ENCODE measurements at places on chromosomes 1 and 21.

- DNase-seq, result no peak
Observed at GRCh38 chr1:20089328-20090077, 19.5 kb downstream of the PLA2G5 start.

GRCh38 chr1:160077486-160077885 lies 3.9 kb upstream of the KCNJ9 start:
- DNase-seq, result no peak

DNA sequence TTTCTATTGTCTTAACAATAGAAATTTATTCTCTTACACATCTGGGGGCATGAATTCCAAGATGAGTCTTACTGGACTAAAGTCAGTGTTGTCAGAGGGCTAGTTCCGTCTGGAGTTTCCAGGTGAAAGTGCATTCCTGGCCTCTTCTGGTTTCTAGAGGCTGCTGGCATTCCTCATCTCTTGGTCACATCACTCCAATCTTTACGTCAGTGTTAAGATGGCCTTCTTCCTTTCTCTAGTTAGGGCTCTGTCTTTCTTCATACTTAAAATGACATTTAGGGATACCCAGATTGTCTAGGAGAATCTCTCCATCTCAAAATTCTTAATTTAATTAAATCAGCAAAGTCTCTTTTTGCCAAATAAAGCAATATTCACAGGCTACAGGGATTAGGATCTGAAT lies 13.3 kb upstream of the PDC start:
- no peak for DNase-seq

DNA sequence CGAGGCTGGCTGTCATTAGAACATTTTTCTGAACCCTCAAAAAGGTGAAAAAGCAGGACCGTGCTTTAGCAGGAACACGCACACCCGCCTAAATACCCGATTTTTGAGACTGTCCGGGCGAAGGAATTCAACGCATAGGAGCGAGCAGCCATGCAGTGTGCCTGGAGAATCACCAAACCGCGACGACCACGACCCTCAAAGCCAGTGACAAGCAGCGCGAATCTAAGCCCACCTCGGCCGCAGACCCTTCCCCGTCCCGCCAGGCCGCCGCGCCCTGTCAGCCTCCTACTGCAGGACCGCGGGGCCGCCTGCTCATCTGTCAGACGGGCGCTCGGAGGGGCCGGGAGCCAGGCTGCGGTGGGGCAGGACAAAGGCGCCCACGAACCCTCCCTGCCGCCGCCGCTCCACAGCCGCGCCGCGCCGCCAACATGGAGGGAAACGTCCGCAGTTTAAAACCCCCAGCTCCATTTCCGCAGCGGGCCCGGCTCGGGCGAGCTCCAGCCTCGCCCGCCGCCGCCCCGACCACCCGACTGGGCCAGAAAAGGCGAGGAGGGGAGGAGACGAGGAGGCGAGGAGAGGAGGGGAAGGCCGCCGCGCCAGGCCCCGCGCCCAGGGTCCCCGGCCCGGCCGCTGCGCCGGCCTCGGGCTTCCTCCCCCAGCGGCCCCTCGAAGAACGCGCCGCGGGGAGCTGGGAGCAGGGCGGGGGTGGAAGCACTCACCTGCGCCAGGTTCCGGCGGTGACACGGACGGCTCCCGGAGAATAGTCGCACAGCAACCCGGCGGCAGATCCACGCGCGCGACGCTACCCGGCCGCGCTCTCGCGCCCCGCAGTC lies at the start of gene LBR:
LBR (minus strand) TSS at position 804 of the 833 bp plus-strand sequence. CDS start 3,963 bp downstream, outside the sequence.
- DNase-seq, result peak; percentile 54

DNA sequence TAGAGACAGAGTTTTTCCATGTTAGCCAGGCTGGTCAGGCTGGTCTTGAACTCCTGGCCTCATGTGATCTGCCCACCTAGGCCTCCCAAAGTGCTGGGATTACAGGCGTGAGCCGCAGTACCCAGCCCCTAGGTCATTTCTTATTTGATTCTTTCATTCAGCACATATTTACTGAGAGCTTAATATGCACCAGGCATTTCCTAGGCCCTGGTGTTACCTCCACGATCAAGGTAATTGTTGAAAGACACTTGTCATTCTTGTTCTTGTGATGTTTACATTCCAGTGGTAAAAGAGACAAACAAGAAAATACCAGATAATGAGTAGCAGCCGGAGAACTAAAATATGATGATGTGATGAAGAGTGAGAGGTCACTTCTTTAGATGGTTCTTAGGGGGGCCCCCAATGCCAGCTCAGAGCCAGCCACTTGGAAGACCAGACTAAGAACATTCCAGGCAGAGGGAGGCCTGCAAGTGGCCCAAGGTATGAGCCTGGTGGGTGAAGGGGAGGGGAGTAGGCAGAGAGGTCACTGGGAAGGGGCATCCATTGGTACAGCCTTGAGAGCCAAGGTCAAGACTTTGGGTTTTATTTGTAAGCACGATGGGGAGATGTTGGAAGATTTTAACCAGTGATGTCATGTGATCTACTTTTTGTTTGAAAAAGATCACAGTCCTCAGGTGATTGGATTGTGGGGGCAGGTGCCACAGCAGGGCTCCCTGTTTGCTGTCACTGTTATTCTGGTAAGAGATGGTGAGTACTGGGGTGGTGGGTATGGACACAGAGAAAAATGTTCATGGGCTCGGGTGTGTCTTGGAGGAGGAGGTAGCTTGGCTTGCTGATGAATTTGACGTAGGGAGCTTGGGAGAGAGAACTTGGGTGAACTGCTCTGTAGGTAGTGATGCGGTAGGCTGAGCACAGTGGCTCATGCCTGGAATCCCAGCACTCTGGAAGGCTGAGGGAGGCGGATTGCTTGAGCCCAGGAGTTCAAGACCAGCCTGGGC lies 18.7 kb downstream of the UBE2Q1 start:
- no peak for DNase-seq

- no peak for DNase-seq
Observed at GRCh38 chr1:51661081-51661518, 44.2 kb downstream of the OSBPL9 start.

DNA sequence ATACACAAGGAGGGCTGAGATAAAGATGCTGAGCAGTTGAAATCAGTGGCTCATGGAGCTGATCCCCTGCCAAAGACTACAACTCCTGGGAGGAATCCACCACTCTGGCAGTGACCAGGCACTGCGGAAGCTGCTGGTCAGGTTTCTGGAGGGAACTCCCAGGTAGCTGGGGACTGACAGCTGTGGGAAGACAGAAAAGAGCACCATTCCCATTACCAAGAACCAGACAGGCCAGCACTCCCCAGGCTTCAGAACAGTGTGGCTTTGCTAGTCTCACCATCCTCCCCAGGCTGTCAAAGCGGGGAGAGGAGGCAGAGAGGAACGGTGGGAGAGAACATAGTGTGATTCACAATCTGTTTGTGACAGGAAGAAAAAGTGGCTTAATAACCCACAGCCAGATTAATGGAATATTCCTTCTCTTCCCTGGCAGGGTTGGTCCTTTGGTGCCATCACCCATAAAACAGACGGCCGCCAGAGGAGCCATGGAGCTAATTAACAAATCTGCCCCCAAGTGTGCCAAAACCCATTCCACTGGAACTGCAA lies 92.1 kb downstream of the MAB21L3 start:
- DNase-seq, result no peak

- no peak for DNase-seq
Observed at GRCh38 chr21:36684957-36685714, 13.8 kb upstream of the SIM2 start.

DNA sequence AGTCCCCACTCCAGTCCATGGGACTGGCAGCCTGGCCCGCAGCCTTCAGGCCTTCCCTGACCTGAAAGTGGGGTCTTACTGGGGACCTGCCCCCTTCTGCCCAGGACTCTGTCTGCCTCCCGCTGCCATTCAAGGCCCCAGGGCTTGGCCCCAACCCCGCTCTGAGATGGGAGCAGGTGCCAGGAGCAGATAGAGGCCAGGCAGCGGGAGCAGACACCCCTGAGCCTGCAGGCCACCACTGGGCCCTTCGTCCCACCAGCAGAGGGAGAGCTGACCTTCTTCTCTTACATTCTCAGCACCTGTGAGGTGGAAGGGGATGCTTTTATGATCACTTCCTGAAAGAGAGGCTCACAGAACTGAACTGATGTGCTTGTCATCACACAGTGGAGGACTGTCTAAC lies 62.2 kb upstream of the TINAGL1 start:
- no peak for DNase-seq

DNA sequence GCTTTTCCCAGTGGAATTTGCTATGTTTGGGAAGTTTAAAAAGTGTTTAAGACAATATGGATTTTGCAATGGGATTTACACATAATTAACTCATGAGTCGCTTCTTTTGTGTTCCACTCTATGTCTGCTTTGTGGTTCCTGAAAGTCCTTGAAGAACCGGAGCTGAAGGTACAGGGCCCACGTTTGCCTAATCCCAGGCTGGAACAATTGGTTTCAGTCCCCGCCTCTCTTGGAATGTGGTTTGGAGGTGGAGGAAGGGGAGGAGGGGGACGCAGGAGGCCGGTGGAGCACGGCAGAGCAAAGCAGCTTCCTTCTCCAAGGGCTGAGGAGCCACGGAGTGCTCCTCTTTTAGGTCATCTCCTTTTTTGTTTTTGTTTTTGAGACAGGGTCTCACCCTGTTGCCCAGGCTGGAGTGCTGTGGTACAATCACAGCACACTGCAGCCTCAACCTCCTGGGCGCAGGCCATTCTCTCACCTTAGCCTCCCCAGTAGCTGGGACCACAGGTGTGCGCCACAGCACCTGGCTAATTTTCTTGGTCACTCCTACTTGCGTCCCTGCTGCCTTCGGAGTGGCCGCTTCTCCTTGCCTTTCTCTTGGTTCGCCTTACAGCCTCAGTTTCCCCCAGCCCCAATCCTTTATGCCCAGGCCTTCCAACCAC lies 129.5 kb upstream of the ERRFI1 start:
- no peak for DNase-seq

DNA sequence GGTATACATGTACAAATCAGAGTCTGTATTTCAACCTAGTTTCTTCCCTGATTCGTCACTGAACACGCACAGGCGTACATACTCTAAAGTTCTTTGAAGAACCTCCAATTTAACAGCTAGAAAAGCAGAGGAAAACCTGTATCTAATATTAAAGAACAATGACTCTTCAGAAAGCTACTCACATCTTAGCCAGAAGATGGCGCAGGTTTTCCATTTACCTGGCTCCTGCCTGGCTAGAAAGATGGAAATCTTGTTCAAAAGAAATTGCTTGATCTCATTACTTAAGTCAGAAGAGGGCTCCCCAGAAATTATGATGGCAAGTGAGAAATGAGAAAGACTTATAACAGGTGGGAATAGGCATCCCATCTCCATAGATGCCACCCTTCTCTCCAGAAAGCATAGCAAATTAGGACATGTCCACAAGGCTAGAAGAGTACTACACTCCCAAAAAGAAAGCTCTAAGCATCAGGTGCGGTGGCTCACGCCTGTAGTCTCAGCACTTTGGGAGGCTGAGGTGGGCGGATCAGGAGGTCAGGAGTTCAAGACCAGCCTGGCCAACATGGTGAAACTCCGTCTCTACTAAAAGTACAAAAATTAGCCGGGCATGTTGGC lies 19.0 kb upstream of the L1TD1 start:
- DNase-seq, result peak; percentile 21

DNA sequence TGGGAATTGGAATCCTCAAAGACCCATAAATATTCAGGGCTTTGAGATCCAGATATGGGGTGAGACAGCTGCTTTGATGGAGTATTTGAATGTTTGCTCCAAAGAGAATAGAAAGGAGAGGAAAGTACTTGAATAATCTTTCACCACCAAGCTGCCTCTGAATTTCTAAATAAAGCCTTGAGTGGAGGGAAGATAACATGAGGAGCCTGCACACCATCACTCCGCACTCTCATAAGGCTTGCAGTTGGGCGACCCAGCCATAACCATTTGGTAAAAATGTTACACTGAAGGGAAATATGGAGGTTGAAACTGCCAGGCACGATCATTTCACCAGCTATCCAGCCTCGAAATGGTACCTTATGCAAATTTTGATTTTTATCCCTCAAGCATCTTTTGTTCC lies 38.4 kb downstream of the VCAM1 start:
- DNase-seq, result no peak

- no peak for DNase-seq
Observed at GRCh38 chr21:14684071-14684470, 138.0 kb upstream of the SAMSN1 start.

DNA sequence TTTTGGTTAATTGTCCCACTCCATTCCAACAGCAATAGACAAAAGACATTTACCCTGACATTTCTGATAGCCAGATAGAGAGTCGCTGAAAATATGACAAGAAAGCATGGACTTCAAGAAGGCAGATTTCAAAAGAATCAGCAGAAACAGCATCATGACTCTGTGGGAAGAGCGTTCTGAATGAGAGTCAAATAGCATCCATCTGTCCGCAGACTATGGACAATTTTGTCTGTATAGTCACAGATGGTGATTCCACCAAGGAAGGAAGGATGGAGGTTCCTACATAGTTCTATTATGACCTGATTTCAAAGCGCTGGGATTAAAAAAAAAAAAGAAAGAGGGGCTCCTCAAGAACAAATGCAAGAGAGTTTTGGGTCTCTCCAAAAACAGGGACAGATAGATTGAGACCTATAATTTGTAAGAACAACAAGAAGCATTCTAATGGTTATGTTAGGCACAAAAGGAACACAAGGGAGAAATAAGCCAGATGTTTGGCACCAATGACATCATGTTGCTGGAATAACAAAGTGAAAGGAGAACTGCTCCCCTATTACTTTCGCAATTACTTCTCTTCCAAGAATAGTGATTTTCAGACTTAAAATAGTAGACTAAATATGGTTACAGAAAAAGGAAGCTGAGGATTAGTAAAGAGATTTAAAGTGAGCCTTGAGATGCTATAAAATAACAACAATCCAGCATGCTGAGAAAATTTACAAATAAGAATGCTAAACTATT lies 28.5 kb downstream of the NIBAN1 start:
- DNase-seq, result no peak

DNA sequence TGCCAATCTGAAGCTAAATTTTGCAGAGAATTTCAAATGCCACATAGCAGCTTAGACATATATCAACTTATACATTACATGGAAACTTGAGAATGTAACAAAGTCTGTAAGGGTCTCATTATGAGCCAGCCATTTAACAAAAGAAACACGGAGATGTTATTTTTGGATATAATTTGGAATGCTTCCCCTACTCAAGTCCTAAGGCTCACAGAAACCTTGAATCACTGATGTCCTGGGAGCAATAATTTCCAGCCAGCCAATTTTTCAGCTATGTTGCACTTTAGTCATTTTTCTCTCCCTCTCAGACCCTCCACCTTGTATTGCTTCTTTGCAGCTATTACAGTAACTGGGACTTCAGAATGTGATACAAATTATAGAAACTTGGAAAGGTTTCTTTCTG lies 56.9 kb downstream of the EIF2B3 start:
- DNase-seq, result no peak

GRCh38 chr1:229657993-229658755 lies 32.1 kb downstream of the URB2 start:
- DNase-seq, result no peak

Data from activated CD4-positive, alpha-beta T cell treated with anti-CD3 and anti-CD28 coated beads, Interleukin-2, amount 50 U/mL, for 48 hours (primary cell).